ENCODE measurements at places on chromosomes 7 and 10.

DNA sequence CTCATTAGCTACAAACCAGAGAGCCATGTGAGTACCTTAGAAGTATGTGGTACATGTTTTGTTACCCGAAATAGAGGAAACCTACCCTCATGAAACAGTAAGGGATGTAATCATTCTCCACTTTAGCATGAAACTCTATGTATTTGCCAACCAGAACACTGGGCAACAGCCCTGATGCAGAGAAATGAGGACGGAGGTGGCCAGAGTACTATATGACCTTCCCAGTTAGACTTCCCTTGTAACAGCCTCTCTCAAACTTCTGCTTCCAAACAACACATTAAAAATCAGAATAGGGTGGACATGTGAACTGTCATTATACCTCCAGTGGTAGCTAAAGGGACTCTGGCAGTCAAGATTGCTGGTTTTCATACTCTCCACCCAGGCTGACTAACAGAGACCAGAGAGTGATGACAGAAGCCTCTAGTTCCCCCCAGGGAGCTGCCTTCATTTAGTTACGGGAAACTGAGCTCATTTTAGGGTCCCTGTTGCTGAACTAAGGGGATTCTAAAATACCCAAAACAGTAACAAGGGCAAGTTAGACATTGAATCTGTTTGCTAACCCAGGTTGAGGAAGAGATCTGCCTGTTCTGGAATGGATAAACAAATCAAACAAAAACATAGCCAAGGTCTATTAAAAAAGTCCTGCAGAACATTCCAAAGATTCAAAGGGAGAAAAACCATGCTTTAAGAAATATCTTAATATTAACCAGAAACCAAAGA lies 83.1 kb downstream of the VPS41 start:
- no peak for DNase-seq

- DNase-seq, result no peak
Measured at GRCh38 chr10:43573250-43574000, 991 bp downstream of the ZNF239 start.

DNA sequence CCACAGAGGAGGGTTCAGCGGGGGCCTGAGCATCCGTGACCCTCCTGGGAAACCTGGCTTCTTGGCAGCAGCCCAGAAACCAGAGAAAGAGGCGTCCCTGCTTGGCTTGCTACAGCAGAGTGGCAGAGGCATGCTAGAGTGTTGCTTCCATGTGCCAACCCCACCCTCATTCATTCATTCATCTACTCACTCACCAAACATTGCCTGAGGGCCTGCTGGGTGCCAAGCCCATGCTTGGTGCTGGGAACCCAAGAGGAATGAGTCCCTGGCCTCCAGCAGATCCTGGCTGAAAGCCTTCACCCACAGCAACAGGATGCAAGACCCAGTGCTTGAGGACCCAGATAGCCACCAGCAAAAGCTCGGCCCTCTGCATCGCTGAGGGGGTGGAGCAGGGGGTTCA lies 129.0 kb downstream of the CDH23 start:
- DNase-seq, result no peak

- DNase-seq, result no peak
Measured at GRCh38 chr10:33722067-33722466, 387.6 kb upstream of the NRP1 start.

GRCh38 chr7:76022026-76022780 lies 25.6 kb downstream of the STYXL1 start:
- no peak for DNase-seq

DNA sequence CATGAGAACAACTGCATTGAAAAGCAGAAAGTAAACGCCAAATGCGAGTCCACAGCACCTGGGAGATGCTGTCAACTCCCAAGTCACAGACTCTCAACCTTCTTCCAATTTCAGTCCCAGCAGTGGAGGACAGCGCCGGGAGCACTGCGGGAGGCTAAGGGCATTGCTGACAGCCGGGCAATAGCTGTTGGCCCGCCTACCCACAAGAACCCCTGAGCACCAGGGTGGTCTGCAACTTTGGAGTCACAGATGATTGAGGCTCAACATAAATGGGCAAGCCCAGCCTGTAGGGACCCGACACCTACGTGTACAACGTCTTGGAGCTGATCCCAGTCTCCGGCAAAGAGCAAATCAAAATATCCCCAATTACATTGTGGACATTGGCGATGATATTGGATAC lies 262.9 kb downstream of the TCERG1L start:
- no peak for DNase-seq

GRCh38 chr10:132588301-132589013 lies 50.9 kb downstream of the INPP5A start:
- DNase-seq, result no peak

GRCh38 chr7:15820319-15820718 lies 133.8 kb upstream of the MEOX2 start:
- DNase-seq, result no peak

GRCh38 chr7:90660100-90660499 lies 64.0 kb downstream of the CDK14 start:
- no peak for DNase-seq

DNA sequence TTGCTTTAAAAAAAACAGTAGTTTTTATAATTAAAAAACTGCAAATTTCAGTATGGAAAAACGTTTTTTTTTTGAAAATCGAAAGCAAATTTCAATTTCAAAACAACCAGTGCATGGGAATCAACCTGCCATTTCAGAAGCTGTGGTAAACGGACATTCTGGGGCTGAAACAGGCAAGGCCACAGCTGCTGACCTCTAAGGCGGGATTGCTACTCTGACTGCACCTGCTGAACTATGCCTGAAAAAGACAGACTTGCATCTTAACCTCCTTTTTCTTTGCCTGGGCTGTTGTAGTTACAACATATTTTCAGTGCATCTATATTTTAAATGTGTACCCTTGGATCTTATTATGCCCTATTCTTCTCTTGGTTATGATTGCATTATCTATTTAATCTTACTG lies 303.0 kb upstream of the SP8 start:
- DNase-seq, result no peak

All from mucosa of gallbladder (tissue), 1 donor.